ENCODE measurements at places on chromosomes 6 and 20.

- no peak for DNase-seq
These were observed 25.1 kb downstream of the PLCG1 start for GRCh38 chr20:41162396-41162795.

DNA sequence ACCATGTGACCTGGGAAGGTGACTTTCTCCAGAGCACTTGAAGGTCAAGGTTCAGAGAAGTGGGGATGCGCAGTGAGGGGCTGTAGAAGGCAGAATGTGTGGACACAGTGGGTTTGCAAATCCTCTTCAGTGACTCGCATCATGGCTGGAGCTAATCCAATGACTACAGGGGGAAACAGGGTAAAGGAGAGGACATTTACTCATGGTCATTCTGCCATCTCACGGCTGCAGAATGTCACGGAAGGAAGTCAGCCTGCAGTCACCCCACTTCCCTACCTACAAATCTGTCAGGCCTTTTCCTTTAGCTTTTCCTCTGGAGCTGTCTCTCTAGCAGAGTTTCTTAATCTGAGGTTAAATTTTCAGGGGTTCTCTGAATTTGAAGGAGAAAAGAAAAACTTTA lies 337.6 kb downstream of the CDC5L start:
- DNase-seq = no peak

DNA sequence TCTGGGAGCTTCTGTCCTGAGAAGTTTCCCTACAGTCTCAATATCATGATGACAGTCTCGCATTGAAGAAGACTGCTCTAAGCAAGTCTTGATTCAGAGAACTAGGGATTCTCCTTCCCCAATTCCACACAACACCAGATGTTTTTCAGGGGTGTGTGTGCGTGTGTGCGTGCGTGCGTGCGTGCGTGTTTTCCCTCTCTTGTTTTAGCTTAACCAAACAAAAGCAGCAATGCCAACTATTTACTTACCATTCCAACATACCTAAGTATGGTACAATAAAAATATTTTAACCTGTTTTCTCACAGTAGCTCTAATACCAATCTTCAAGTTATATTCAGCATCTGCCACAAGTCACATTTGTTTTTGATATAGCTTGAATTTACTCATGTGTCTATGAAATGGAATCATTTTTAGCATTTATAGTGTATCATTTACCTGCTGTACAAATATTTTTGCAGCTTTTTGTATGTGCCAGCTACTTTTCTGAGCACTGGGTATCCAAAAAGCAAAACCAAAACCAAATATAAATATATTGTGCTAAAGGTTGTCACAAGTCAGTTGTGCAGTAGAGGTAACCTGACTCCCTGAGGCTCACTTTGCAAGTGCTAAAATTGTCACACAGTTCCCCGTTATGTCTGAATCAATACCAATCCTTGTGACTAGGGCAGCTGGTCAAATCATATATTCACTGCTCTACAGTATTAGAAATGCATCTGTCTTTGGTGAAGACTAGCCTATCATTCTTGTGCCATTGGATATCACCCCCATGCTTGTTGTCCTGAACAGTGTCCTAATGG lies 21.7 kb upstream of the MYLIP start:
- DNase-seq = no peak

DNA sequence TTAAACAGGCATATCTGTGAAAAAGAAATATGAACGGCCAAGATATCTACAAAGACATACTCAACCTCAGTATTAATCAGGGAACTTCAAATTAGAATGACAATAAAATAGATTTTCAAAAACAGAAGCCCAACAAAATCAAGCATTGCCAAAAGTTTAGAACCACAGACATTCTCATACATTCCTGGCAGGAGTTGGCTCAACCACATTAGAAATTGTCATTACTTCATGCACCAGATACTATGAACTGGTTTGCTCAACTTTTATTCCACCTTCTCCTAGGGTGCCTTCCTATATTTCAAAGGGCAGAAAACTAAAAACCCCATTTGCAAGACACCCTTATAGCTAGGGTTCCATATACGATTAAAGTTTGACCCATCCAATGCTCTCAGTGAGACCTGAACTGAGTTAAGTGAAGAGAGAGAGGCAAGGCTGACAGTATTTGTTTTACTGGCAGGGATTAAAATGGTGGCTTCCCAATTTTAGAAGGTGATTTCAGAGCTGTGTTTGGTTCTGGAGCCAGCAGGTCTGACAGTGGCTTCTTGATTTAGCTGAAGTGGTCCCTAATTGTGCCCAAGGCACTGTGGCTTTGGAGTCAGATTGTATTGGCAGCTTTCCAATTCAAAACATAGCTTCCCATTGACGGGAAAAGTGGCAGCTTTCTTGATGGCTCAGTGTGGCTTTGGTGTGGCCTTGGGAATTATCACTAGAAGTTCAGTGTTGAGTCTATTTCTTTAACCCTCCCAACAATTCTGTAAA lies 77.1 kb upstream of the CDYL start:
- DNase-seq = no peak

- DNase-seq = no peak
These were observed 4.4 kb downstream of the PARD6B start for GRCh38 chr20:50735813-50736212.

- DNase-seq = no peak
These were observed 47.3 kb downstream of the SLC35D3 start for GRCh38 chr6:136969433-136969832.

GRCh38 chr6:156752666-156753301 lies 24.4 kb upstream of the ARID1B start:
- no peak for DNase-seq

GRCh38 chr6:114521926-114522325 lies 179.1 kb upstream of the HS3ST5 start:
- no peak for DNase-seq

DNA sequence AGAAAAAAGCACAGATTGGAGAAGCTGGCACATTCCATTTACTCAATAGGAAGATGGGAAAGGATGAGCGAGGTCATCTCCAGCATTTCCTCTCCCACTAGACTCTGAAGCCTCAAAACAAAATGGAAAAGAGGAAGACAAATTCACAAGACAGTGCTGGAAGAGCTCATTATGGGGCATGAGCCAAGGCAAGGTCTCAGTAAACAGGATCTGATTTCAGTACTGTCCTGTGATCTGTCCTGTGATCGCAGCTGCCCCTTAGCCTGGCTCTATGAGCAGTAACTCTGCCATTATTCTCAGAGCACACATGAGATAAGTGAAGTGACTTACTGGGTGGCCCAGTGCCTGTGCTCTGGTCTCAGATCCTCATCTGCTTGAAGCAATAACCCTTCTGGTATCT lies 68.1 kb upstream of the SLC4A11 start:
- no peak for DNase-seq

DNA sequence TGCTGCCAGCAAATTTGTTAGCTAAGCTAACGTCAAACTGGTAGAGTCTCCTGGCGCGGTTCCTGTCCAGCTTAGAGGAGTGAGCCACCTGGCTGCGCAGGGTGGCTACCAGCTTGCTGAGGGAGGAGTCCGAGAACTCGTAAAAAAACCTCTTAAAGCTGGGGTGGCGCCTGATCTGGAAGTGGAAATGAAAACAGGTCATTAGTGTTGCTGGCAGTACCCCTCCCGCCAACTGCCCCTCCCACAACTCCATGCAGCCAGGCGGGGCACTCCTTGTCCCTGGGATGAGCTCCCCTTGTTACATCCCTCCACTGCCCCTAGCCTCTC lies 17.3 kb downstream of the BNIP5 start:
- DNase-seq = no peak

- no peak for DNase-seq
These were observed 59.3 kb downstream of the TBC1D7 start for GRCh38 chr6:13268913-13269518.

DNA sequence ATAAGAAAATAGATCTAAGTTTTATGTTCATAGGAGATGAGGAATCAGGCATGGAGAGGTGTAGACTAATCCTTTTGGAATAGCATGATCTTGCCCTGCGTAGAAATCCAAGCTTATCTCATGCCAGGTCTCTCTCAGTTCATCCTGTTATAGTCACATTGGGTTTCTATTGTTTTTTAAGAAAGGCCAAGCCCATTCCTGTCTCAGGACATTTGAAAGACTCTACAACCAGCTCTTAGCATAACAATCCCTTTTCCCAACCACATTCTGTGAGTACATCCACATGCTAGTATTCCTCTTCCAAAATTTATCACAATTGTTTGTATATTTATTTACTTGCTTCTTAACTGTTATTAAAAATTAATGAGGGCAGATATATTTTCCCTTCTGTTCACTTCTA lies 130.3 kb downstream of the MMUT start:
- no peak for DNase-seq

- DNase-seq = no peak
These were observed 57.4 kb downstream of the SLC24A3 start for GRCh38 chr20:19269737-19270340.

- DNase-seq = peak; percentile 91
These were observed 80.1 kb upstream of the PTPRK start for GRCh38 chr6:128600397-128600951.

DNA sequence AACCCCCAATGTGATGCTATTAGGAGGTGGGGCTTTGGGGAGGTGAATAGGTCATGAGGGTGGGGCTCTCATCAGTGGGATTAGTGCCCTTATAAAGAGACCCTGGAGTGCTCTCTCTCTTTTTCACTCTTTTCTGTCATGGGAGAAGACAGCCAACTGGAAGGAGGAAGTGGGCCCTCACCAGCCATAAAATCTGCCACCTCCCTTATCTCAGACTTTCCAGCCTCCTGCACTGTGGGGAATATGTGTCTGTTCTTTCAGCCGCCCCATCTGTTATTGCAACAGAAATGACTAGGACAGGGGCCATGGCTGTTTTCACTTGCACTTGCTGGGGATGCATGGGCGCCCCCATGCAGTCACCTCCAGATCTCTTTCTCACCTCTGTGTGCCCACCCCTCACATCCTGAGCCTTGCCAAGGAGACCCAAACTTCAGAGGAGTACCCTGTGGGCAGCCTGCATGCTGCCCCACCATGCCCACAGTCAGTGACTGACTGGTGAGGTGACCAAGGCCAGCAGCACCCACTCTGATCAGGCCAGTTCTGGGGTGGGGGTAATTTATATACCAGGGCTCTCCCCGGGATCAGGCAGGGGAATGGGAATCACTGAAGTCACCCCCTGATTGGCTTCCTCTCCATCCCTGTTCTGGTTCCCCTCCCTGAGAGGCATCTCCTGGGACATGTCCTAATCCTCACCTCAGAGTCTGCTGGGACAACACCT lies 118.4 kb downstream of the ANKRD60 start:
- no peak for DNase-seq

GRCh38 chr6:96051555-96051954 lies 35.8 kb downstream of the FUT9 start:
- no peak for DNase-seq

GRCh38 chr6:7101290-7101689 lies 6.5 kb upstream of the RREB1 start:
- DNase-seq = no peak

GRCh38 chr6:10610289-10610688 lies 84.1 kb downstream of the C6orf52 start:
- no peak for DNase-seq

GRCh38 chr6:37802810-37803209 lies 16.7 kb upstream of the ZFAND3 start:
- no peak for DNase-seq

DNA sequence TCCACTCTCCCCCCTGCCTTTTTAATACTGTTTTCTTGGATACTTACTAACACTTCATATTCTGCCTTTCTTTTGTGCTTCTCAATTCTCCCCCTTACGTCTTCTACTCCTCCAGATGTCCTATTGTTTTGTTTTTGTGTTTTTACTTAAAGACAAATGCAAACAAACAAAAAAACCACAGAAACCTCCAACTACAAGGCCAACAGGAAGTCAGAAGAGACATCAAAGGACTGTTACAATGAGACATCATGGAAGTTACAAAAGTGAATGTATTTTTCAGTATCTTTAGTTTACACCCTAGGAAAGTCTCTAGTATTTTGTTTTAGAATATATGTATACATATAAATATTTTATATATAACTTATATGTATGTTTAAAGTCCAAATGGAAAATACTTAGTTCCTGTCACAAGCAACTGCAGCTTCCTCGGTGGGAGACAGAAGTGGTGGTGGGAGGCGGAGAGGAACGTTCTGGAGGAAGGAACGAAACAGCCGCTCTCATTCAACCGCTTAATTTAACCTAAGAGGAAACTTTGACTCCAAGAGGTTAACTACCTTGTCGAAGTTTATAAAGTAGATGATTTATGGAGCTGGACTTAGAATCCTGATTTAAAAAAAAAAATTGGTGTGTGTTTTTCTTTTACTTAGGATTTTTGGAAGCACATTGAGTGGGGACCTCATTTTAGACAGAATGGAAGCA lies 168.9 kb upstream of the PDE10A start:
- DNase-seq = no peak

- no peak for DNase-seq
These were observed 37.3 kb downstream of the PYGB start for GRCh38 chr20:25285091-25285647.

- no peak for DNase-seq
These were observed 95.2 kb downstream of the BANF2 start for GRCh38 chr20:17795003-17795402.

GRCh38 chr20:63061771-63062100 lies 55.0 kb upstream of the BHLHE23 start:
- DNase-seq = no peak

GRCh38 chr6:80771941-80772340 lies 665.5 kb downstream of the BCKDHB start:
- peak; percentile 52 for DNase-seq
